ENCODE measurements at places on chromosomes 1 and 21. TPM values are rescaled to one million over a fixed set of nuclear protein-coding genes. Genes with fewer than 3 reads are reported as not detected.

MAP10 gene
- total RNA-seq, result 2.4 TPM

PDPN gene
- total RNA-seq, result not detected

DNA sequence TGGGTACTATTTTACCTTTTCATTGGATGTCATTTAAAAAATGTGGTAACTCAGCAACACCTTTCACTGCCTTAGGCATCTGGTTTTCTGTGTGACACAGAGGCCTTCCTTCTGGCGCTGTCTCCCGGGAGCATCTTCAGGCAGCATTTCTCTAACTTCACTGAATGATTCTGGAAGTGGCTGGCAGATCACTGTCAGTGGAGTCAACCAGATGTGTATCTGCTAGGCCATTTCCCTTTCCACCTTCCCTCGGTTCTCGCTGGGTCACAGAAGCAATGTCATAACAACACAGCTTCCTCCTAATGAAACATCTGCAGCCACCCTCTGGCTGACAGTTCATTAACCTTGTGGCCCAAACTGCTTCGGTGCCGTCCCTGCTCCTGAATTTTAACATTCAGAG is 137.8 kb downstream of the KIF26B start:
- no peak for DNase-seq

DNA sequence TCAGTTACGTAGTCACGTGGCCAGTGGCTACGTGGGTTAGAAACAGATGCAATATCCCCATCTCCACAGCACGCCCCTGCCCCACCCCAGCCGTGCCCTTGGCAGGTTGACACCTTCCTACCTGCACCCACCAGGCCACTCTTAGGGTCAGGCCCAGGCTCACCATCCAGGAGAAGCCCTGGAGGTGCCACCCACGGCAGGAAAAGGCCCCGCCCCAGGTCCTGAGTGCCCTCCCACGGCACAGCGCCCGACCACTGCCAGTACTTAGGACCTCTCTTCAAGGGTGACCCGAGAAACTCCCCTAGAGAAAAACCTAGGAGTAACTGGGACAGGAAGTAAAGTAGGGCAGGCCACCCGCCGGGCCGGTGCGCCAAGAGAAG is 1.5 kb downstream of the C1orf35 start:
- no peak for DNase-seq

DNA sequence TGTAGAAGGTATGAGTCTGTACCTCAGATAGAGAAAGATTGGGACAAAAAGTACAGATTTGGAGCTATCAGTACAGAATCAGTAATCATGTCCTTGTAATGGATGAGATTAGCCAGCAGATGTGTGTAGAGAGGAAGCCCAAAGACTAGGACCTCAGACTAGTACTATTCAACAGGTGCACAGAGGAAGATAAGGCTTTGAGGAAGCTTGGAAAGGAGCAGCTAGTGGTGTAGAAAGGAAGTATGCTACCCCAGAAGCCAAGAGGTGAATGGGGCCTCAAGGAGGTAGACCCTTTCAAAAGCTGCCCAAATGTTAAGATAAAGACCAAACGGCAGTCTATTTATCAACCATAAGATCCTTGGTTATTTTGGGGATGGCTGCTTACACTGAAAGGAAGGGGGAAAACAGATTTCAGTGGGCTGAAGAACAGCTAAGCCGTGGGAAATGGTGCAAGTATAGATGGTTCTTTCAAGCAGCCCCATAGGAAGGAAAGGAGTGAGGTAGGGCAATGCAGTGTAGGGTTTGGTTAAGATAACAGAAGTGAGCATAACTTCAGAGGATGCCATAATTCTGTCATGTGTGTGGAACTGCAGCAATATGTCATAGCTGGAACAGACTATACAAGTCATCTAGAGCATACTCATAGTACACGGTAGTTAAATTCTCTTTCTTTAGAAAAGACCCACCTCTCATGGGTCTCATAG is 221.7 kb downstream of the HHIPL2 start:
- no peak for DNase-seq

Measured in LHCN-M2 (cell line).